Upper lobe of left lung (tissue), 6 donors: ENCODE measurements at places on chromosomes 1 and 21. TPM values are rescaled to one million over a fixed set of nuclear protein-coding genes. Genes with fewer than 3 reads are reported as not detected.

GRCh38 chr1:238596703-238597102 lies 706.0 kb upstream of the ZP4 start:
- no peaks in the 10 kb centered on the region for H3K27me3 ChIP-seq
- H3K36me3 ChIP-seq, result no peaks in the 10 kb centered on the region
- H3K27ac ChIP-seq, result no peak overlapping the region
- DNase-seq, result no peak
- no peak overlapping the region for H3K4me3 ChIP-seq

The HSPB7 gene
- total RNA-seq, result 9.2 TPM

The BMP8B gene
- total RNA-seq, result 5.2 TPM

DNA sequence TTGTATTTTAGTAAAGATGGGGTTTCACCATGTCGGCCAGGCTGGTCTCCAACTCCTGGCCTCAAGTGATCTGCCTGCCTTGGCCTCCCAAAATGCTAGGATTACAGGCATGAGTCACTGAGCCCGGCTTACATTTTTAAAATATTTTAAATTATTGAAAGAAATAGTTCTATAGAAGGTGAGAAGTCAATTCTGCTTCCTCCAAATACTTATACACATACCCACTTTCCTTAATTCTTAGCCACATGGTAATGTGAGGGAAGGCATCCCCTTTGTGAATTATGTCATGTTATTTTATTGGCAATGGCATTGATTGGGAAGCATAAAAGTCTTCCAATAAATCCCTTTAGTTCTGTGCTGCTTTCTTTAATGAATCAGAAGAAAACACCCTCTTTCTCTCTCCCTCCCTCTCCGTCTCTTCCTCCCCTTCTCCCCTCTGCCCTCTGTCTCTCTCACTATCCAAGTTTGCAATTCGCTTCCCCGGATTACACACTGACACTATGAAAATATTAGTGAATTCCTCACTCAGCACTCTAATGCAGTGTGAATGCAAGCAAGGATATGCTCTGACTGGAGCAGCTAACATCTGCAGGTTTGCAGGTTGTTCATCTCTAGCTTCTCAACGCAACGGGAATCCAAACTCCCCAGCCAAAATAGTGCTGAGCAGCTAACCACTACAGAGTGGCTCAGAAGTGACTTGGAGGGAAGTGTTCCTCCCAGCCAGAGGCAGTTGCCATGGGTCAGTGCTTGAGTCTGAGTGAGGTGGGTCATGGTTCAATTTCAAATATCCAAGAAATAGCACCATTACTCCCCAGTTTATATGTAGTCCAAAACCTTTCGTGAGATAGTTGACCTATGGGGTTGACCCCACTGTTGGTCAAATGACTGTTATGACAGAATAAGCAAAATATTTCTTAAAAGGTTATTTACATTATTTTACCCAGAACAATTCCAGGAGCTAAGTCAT lies 77.8 kb upstream of the CD55 start:
- no peak for DNase-seq
- H3K27ac ChIP-seq, result no peak overlapping the region
- H3K4me1 ChIP-seq, result peaks cover 16% of the 10 kb centered on the region
- no peaks in the 10 kb centered on the region for H3K36me3 ChIP-seq

GRCh38 chr1:214146523-214146922 lies 134.4 kb upstream of the SMYD2 start:
- no peaks in the 10 kb centered on the region for H3K27me3 ChIP-seq
- no peaks in the 10 kb centered on the region for H3K4me1 ChIP-seq
- H3K4me3 ChIP-seq, result no peak overlapping the region
- H3K36me3 ChIP-seq, result no peaks in the 10 kb centered on the region
- no peak for DNase-seq

- H3K27me3 ChIP-seq, result no peaks in the 10 kb centered on the region
- no peaks in the 10 kb centered on the region for H3K36me3 ChIP-seq
- no peak for DNase-seq
- H3K27ac ChIP-seq, result no peak overlapping the region
Measured at GRCh38 chr1:70915258-70916033, 132.2 kb downstream of the PTGER3 start.

The OR10T2 gene
- not detected for total RNA-seq

DNA sequence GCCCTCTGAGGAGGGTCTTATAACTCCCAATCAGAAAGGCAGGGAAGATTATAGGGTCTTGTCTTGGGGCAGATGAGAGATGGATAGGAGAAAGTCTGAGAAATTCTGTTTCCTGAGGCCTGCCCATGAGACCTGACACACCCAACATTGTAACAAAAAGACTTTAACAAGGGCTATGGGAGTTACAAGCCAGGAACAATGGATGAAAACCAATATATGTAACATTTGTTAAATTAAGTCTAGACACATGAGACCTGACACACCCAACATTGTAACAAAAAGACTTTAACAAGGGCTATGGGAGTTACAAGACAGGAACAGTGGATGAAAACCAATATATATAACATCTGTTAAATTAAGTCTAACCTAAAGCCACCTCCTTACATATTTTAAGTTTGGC lies 21.8 kb downstream of the NRDC start:
- H3K27ac ChIP-seq, result no peak overlapping the region
- H3K4me3 ChIP-seq, result no peak overlapping the region
- no peak for DNase-seq
- no peaks in the 10 kb centered on the region for H3K27me3 ChIP-seq
- no peaks in the 10 kb centered on the region for H3K4me1 ChIP-seq
- H3K36me3 ChIP-seq, result peaks cover 7% of the 10 kb centered on the region

DNA sequence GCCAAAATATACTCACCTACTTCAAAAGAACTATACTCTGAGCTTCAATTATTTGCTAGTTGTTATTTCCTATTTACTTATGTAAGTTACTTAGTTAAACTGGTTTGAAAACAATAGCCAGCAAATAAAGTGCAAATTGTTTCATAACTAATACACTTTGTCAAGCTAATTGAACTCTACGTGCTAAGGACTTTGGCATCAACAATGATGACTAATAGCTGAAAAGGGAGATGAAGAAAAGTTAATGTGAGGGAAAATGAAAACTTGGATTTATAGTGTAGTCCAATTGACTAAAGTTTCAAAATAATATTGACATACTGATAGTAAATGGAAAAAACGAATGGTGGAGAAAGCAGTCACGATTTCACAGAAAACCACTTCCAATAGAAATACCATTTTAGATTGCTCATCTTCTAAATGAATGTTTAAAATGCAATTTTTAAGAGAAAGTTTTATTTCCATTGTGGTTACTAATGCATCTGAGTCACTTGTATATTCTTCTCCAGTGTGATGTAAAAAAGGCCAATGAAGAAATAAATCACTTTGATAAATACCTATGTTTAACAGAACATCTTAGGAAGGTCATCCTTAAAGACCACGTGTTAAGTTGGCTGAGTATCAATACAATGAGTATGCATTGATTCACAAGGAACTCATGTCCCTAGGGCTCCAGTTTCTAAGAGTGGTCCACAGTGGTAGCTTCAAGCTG lies 455.2 kb downstream of the LTN1 start:
- H3K36me3 ChIP-seq, result no peaks in the 10 kb centered on the region
- no peak overlapping the region for H3K4me3 ChIP-seq
- DNase-seq, result no peak
- H3K4me1 ChIP-seq, result no peaks in the 10 kb centered on the region
- no peak overlapping the region for H3K27ac ChIP-seq

DNA sequence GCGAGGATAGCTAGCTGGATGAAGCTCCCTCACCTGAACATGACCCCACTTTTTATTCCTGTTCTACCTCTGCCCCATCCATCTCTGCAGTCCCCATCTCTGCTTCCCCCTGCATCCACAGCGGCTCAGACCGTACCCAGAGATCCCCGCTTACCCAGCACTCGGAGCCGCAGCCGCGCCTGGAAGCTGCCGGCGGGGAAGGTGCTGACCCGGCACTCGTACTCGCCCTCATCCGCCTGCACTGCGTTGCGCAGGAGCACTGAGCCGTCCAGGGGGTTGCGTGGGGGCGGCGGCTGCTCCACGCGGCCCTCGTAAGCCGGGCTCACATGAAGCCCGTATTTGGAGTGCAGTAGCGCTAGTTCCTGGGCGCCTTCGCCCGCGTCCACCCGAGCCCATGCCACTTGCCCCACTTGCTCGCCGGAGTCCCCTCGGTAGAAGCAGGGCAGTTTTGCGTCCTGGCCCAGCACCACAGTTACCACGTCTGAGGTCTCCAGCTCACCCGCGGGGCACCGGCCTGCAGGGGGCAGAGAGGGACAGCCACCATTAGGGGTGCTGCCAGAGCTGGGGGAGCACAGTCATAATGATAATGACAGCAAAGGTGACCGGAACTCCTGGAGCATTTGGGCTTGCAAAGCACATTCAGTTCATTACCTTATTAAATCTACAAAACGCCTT lies 9.8 kb downstream of the NECTIN4 start:
- H3K4me3 ChIP-seq, result no peak overlapping the region
- H3K27me3 ChIP-seq, result no peaks in the 10 kb centered on the region
- no peaks in the 10 kb centered on the region for H3K36me3 ChIP-seq
- peaks cover 30% of the 10 kb centered on the region for H3K4me1 ChIP-seq

The MMEL1 gene
- 4.7 TPM for total RNA-seq

GRCh38 chr1:112402682-112403643 lies 6.9 kb downstream of the CTTNBP2NL start:
- no peaks in the 10 kb centered on the region for H3K27me3 ChIP-seq
- no peak for DNase-seq
- H3K4me3 ChIP-seq, result no peak overlapping the region
- H3K36me3 ChIP-seq, result no peaks in the 10 kb centered on the region
- no peak overlapping the region for H3K27ac ChIP-seq

The ATP1A1 gene
- total RNA-seq, result 383 TPM

The NTMT2 gene
- total RNA-seq, result not detected

The CELA2A gene
- total RNA-seq, result not detected
